ENCODE measurements at places on chromosomes 13 and 19.

DNA sequence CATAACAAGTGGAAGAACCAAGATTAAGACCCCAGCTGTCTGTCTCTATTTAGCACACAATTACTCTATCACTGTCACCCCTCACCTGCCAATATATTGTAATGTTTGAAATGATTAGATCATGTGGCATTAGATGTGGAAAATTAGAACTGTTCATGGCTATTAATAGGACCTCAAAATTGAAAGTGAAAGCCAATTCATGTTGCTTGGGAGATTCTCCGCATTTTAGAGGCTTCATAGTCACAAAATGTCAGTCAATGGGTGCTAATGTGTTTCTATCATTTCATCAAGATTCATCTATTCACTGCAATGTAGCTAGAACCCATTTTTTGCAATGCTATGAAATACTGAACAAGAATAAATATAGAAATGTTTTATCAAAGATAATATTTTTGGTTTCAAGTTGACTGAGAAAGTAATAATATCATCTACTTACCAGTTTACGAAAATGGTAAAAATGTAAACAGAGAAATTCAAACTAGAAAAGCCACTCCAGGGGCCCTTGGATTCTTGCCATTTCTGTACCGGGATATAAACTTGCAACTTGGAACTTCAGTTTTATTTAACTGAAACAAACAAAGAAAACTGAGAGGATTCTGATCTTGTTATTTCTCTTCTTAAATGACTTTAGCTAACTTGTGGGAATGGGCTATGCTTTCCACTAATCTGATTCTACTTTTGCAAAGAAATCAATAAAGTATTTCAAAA is 388.6 kb downstream of the DCT start:
- no peak for DNase-seq

DNA sequence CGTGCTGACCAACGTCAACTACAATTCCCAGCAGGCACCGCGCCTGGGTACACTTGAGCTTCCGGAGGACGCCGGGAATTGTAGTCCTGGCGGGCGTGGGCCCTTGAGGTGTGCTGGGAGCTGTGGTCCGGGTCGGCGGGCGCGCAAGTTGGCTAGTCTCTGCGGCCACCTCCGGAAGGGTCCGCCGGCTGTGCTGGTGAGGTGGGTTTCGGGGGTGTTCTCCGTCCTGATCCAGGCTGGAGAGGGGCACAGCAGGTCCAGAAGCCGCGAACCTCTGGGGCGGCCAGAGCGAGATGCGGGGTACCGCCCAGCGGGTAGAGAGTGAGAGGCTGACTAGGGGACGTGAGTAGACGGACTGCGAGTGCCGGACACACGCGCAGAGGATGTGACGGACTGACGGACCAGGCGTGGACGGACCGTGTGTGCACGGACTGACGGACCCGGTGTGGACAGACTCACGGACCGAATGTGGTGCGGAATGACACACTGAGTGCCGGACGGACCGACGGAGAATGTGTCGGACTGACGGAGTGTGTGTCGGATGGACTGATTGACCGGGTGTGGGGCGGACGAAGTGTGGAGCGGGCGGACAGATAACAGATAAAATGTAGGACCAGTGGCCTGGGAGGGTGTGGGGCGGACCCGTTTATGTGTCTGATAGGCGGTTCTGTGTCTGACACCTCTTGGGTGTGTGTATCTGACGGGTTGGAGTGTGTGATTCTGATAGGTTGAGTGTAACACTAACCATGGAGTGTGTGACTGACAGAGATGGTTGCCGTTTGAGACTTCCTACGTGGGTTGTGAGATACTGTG is at the start of gene ZSCAN22:
ZSCAN22 (plus strand) TSS at position 81 of the 813 bp plus-strand sequence. CDS start 7,809 bp downstream, outside the sequence.
- peak; percentile 90 for DNase-seq

- DNase-seq, result no peak
Observed at GRCh38 chr13:36297366-36298338, at the start of gene CCDC169. Gene CCDC169 (minus strand): TSS chr13:36297814. CDS start chr13:36297719, 95 bp downstream.

DNA sequence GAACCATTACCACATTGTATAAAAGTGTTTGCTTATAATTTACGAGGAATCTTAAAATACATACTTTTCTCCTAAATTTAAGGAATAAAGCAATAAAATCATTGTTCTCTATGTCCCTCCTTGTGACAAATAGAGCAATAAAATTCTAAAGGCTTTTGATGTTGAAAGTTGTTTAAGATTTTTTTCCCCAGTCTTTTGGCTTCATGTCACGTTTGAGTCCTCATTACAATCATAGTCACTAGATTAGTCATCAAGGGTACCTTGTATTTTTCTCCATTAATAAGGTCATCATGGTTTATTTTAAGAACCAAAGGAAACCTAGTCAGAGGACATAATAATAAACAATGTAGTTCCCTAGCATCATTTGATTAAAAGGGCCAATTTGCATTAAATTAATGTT is 3.2 kb downstream of the WBP4 start:
- DNase-seq, result no peak

DNA sequence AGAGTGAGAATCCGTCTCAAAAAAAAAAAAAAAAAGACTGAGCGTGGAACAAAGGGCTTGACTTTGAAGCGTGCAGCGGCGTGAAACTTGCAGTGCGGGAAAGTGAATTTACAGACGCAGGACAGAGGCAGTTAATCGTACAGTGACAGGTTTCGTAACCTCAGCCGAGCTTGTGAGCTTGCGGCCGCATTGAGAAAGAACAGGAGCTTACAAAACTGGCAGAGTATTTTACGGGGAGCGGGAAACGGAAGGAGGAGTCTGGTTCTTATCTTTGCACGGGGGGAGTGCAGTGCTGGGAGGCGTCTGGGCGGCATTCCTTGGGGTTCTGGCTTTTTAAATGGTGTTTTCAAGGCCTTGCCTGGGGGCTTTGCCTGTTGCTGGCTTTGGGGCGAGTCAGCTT is 6.0 kb upstream of the BSG start:
- DNase-seq, result no peak

GRCh38 chr13:111177081-111177711 is 62.1 kb downstream of the ARHGEF7 start:
- DNase-seq, result peak; percentile 61

GRCh38 chr13:103351035-103351828 is 285.0 kb upstream of the SLC10A2 start:
- DNase-seq, result no peak

- no peak for DNase-seq
Observed at GRCh38 chr13:43831088-43831487, 44.3 kb upstream of the ENOX1 start.

- DNase-seq, result no peak
Observed at GRCh38 chr19:50666346-50667176, 17.3 kb downstream of the C19orf81 start.

GRCh38 chr13:33678906-33679657 is 138.9 kb upstream of the RFC3 start:
- no peak for DNase-seq
